Mesenteric fat pad (tissue), 1 donor: ENCODE measurements at places on chromosomes 3 and 15. TPM values are rescaled to one million over a fixed set of nuclear protein-coding genes. Genes with fewer than 3 reads are reported as not detected.

GRCh38 chr15:39028069-39028468 is 463.5 kb upstream of the RASGRP1 start:
- DNase-seq, result no peak

- DNase-seq, result no peak
These were observed 37.0 kb downstream of the PARP16 start for GRCh38 chr15:65249641-65250040.

- no peak for DNase-seq
These were observed 1.7 kb downstream of the PPCDC start for GRCh38 chr15:75025107-75025506.

The GALNT15 gene
- total RNA-seq, result 275 TPM

- no peak for DNase-seq
These were observed 422.2 kb downstream of the GBE1 start for GRCh38 chr3:81339040-81339845.

DNA sequence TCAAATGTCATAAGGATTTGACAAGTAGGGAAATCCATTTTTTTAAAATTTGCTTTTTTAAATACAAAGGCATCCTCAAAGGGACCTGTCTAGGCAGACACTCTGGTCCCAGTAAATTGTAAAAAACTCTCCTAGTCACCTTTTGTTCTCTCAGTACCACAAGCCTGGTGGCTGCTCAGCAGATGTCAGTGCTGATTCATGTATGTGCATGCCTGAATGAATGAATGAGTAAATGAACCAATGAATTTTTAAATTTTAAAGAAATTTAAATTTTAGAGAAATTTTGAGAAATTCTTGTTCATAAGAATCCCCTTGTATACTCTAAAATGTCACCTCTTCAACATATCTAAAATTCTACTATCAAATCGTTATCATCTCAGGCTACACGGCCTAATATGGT is 199.5 kb downstream of the TLE3 start:
- DNase-seq, result no peak

The GXYLT2 gene
- 8.4 TPM for total RNA-seq

GRCh38 chr3:115648559-115648958 is 25.2 kb downstream of the GAP43 start:
- DNase-seq, result no peak

- DNase-seq, result peak; percentile 53
These were observed 67.2 kb downstream of the LIPC start for GRCh38 chr15:58498821-58499580.

DNA sequence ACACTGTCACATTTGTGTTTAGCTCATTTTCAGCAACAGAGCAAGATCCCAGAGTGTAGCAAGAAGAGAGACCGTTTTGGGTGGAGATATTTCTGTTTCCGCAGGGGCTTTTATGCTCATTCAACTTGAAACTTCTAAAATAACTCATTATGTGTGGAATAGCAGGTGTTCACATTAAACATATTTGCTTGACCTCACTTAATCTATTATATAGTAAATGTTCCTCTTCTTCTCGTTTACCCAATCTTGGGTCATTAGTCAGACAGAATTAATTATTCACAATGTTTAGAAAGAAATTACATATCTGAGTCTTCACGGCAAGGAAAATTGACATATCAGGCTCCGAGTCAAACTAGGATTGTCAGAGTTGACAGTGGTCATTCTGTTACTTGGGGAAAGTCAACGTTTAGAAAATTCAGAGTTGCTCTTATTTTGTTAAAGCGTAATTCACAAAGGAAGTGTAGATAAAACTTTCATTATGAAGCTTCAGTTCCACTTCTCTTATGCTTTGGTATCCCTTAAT is 222.9 kb downstream of the TPRG1 start:
- DNase-seq, result no peak

- no peak for DNase-seq
These were observed 207.1 kb downstream of the UACA start for GRCh38 chr15:70556151-70556741.

DNA sequence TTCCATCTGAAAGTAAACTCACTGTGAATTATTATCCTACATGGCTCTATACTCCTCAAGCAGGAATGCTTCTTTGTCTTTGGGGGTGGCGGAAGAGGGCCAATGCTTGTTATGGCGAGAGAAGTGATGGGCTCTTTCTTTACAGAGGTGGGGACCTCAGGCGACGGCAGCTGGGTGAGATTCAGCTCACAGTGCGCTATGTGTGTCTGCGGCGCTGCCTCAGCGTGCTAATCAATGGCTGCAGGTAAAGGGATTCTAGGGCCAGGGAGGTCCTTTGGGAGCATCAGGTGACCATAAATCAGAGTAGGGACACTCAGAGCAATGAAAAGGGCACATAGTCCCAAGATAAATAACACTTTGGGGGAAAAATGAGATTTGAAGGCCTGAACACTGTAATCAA is 39.0 kb downstream of the ESYT3 start:
- DNase-seq, result peak; percentile 62

GRCh38 chr3:20104167-20104661 is 64.0 kb downstream of the KAT2B start:
- DNase-seq, result no peak

The CHRNB4 gene
- total RNA-seq, result not detected

The IQCF5 gene
- total RNA-seq, result not detected

The TKT gene
- total RNA-seq, result 416 TPM

The LRTM1 gene
- not detected for total RNA-seq

DNA sequence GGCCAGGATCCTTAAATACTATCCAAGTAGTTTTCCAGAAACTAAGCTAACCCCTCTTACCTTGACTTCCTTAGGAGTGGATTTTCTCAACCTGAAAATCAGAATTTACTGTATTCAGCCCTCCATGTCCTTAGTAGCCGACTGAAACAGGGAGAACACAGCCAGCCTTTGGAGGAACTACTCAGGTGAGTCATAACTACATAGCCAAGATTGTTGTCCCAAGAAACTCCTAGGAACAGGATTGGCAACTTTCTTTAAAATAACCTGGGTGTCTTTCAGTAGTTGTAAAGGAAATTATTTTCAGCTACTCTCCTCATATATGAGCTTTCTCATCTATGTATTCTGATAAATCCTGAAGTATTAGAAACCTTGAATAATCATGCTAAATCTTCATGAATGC is 22.3 kb downstream of the FANCD2OS start:
- no peak for DNase-seq

The PLA2G4B gene
- 4.3 TPM for total RNA-seq

The NR2E3 gene
- not detected for total RNA-seq
